NCI-H345 (cell line): ENCODE measurements at places on chromosomes 5 and 9.
A peak's percentile ranks its signal among the peaks of the same experiment; 100 is the strongest.

- DNase-seq, result no peak
Measured at GRCh38 chr5:31909073-31909472, 265.0 kb downstream of the GOLPH3 start.

DNA sequence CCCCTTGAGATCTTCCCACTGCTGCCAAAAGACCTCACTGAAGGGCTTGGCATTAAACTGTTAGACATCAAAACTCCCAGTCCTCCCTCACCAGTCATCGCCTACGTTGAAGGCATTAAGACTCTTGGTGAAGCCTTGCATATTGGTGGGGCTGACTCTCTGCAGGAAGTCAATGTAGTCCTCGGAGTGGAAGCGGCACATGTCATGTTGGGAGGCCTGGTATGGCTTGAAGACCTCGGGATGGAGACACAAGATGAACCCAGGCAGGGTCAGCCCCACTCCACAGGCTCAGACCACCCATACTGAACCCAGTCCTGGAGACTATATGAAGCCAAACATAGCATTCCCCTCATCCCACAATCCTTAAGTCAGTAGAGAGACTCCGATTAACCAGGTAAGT, 1.9 kb downstream of the HDAC3 start:
- DNase-seq, result no peak

GRCh38 chr9:74577956-74578355, 80.8 kb downstream of the RORB start:
- no peak for DNase-seq

DNA sequence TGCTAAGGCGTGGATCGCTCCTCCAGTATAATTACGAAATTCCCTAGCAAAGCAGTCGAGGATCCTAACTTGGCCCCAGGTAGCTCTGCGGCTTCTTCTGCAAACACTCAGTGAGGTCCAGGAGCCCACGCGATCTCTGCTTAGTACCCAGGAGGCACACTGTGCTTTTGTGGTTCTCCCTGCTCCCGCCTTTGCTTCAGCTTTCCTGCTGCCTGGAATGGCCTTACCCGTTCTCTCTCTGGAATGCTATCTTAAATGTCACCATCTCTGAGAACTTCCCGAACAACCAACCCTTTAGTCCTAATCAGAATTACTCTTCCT, 639 bp downstream of the INVS start:
- no peak for DNase-seq

DNA sequence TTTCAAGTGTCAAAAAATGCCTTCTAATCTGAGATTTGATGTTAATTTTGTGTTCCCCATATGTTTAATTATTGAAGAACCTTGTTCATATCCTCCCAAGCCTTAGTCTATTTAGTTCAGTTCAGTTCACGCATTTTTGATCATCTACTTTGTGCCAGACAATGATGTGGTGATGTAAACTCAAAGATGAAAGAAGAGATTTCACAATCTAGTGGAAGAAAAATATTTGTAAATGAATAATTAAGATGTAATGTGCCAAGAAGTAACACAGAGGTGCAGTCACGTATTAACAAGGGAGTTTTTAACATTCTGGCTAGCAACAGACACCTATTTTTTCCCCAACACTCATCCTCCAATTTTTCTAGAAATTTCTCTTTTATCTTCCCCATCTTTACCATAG, 22.1 kb upstream of the KIF2A start:
- DNase-seq, result no peak

- DNase-seq, result no peak
Measured at GRCh38 chr5:148569948-148570347, 84.4 kb downstream of the HTR4 start.

GRCh38 chr9:94999832-95000231, 273.3 kb downstream of the AOPEP start:
- no peak for DNase-seq

- no peak for DNase-seq
Measured at GRCh38 chr5:53194086-53194485, 84.5 kb upstream of the MOCS2 start.

GRCh38 chr5:131795228-131795627, 1.6 kb downstream of the FNIP1 start:
- no peak for DNase-seq

DNA sequence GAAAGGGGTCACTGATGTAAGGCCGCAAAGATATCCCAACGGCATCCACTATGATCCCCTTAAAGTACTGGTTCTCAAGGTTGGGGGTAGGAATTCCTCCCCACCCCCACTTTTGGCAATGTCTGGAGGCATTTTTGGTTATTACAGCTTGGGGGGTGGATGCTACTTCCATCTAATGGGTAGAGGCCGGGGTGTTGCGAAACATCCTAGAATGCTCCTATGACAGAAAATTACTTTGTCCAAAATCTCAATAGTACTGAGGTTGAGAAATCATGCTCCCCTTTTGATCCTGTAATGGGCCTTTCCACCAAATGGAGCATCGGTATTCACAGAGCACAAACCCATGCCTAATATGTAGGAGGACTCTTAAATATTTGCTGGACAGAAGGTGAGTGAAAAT, 20.8 kb upstream of the TCERG1 start:
- no peak for DNase-seq

DNA sequence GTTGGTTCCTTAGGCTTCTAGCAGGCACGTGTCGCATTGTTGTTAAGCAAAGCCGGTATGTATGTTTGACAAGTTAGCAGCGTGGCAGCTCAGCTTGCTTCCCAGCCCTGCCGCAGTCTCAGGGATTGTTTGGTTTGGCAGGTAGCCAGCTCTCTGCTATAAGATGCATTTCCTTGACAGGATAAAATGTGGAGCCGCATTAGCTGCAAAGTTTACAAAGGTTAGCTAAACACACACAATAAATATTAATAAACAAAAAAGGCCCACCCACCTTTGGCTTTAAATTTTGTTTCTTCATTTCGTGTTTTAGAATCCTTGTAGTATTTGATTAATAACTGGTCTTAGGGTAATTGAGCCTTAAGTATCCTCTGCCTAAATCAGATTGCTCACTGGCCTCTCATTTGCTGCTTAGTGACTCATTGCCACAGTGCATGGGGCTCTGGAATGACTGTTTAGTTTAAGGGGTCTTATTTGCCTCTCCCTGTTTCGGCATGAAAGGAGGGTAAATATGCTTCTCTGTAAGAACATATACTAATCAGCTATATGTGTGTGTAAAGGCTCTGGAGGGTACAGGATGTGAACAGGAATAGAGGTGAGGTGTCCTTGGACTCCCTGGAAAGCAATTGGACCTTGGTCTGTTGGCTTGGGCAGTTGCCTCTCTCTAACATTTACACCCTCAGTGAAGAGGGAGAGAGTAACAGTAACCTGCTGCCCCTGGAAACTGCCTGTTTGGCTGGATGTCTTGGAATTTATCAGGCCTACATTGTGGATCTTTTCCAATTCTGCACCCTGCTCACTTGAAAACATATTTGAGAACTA, 122.0 kb downstream of the GDNF start:
- DNase-seq, result peak; percentile 87

GRCh38 chr5:123807177-123807945, 295.4 kb downstream of the CSNK1G3 start:
- DNase-seq, result peak; percentile 21

- no peak for DNase-seq
Measured at GRCh38 chr9:20170122-20170521, 381.3 kb upstream of the SLC24A2 start.

DNA sequence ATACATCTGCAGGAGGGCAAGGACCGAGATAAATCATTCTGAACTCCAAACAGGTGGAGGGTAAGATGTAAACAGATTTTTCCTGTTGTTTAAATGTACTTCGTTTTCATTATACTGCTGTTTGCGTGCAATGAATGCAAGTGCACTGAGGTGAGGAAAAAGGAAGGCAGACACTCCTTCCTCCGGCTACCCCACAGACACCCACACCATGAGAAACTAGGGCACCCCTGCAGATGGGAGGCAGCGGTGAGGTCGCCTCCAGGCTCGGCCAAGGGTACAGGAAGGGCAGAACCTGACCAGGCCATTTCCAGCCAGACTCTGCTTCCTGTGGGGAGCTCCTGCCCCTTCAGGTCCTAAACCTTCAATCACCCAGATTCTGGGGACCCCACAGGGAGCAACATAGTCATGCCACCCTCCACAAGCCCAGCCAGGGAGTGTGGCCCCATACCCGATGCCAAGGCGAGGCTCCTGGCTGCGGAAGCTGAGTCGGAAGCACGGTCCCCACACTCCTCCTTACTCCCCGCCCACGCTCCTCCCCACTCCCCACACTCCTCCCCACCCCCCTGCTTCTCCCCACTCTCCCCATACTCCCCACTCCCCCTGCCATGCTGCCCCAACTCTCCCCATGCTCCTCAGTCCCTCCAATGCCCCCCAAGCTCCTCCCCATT, 37.1 kb downstream of the VAV2 start:
- no peak for DNase-seq

DNA sequence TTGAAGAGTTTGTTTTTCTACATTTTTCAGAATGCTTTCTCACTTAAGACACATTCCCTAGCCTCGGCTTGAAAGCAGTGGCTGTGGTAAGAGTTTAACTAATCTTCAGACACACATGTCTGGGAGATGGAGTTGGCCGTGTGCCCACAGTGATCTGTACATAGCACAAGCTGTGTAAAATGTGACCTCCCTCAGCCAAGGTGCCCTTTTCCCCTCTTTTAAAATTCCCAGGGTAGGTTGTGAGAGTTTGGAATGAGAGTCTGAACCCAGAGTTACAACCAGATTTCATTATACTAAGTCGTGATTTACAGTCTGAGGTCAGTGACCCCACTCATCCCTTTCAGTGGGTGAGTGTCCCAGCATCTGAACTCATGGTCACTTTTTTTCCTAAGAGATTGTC, 230.4 kb downstream of the DOCK8 start:
- no peak for DNase-seq

DNA sequence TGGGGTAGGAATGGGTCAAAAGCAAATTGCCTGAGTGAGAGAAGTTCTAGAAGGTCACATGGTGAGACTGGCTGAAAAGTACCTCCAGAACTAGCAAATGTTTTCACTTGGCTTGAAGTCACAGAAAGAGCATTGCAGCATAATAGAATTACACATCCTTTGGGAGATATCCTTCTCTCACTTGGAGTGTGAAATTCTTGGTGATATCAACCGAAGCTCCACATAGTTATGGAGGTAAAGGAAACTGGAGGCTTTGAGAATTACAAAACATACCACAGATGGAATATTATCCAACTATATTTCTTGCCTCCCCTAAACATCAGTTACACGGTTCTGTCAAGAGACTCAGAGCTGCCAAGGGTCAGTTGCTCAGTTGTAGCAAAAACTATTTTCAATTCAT, 182.4 kb downstream of the SEMA5A start:
- no peak for DNase-seq

GRCh38 chr9:113398796-113399195, 2.3 kb downstream of the ALAD start:
- DNase-seq, result no peak

- DNase-seq, result no peak
Measured at GRCh38 chr5:150227036-150227435, 37.2 kb downstream of the SLC6A7 start.

- no peak for DNase-seq
Measured at GRCh38 chr9:84238652-84239051, 101.9 kb downstream of the SLC28A3 start.

- DNase-seq, result no peak
Measured at GRCh38 chr5:69504036-69504435, 11.4 kb downstream of the OCLN start.

GRCh38 chr9:98558575-98558974, 150.2 kb downstream of the GABBR2 start:
- DNase-seq, result no peak

DNA sequence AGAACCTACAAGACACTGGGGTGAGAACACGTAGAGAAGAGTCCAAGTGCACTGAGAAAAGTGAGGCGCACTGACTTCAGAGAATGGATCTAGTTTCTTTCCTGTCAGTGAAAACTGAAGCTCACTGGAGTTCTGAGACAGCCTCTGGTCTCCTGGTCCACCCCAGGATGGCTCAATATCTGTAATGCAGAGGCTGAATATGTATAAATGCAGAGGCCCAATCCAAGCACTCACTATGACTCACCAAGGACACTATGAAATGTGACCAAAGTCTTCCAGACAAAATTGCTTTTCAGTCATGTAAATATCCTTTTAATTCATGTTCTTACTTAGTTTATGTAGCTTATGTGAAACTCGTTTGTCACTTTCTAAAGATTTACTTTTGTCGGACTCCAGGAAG, 53.8 kb downstream of the NFIB start:
- no peak for DNase-seq

- DNase-seq, result no peak
Measured at GRCh38 chr9:35816708-35817107, 1.9 kb upstream of the HINT2 start.

- peak; percentile 20 for DNase-seq
Measured at GRCh38 chr5:44536650-44537260, 147.5 kb upstream of the FGF10 start.

DNA sequence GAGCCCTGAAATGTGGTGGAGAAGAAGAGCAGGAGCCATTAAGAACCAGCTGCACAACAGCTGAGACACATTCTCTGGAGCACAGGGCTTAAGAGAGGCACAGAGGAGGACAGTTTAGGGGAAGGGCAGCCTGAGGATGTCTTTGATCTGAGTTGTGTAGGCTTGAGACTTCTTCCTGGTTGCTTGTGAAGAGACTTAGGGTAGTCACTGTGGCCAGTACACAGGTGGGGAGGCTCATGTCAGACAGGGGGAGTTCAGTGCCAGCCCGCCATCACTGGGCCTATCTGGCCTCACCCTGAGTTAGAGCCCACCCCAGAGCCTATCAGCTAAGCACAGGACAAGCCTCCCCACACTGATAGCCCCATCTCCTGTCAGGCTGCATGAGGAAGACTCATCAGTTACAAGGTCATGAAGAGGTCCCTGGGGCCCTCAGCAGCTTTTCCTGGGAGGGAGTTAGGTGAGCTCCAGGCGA, 19.8 kb downstream of the SLC22A4 start:
- no peak for DNase-seq

- no peak for DNase-seq
Measured at GRCh38 chr5:137589185-137589584, 90.1 kb upstream of the SPOCK1 start.

DNA sequence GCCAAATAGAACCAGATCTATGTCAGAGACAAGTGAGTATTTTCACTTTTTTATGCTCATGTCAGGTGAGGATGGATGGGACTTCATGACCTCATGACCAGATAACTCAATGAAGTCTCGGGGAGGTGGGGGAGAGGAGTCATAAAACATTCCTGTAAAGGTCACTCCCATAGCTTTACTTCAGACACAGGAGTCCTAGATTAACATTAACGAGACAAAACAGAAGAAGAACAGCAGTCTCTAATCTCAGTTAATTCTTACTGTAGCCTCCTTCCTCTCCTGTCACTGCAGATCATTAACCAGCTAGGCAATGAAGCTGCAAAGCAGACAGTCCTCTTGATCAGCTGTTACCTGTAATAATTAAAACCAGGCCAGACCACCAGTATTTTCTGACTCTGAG, 11.2 kb downstream of the CRHBP start:
- DNase-seq, result no peak

DNA sequence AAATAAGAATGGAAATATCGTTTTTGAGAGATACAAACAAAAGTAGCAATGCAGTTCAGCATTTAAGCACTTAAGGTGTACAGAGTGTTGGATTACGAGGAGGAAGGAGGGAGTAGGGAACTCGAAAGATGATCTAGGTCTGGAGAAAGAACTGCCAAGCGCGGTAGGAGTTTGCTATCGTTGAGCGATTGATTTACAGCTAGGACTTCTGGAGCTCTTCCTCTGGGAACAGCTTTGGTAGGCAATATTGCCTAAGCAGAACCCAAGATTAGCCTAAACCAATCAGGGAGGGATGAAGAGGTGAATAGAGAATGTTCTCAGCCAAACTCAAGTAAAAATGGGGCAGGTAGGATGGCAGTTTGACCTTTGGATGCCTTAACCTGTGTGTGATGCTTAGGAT, 965 bp downstream of the CLTA start:
- DNase-seq, result no peak

GRCh38 chr5:147519380-147519779, 9.5 kb upstream of the DPYSL3 start:
- DNase-seq, result no peak
